ENCODE measurements at places on chromosomes 1 and 21.

GRCh38 chr1:241688940-241689368 is 36.9 kb downstream of the WDR64 start:
- no peak for DNase-seq

DNA sequence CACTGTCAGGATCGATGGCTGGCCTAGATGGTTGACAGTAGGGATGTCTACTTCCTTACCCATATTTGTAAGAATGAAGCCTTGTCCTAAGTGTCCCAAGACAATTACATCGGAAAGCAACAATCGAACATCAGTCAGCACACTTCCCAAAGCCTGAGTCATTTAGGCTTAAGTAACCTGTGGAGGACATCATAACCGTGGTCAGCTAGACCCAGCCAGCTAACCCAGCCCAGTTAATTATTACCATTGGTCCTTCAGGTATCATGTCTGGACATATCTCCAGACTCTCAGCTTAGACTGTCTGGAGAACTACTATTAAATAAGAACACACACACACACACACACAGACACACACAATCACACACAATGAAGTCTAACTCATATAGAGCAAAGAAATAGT is 264.7 kb downstream of the TRABD2B start:
- no peak for DNase-seq

- DNase-seq: no peak
These were observed 67.5 kb upstream of the ANGPTL1 start for GRCh38 chr1:178938101-178938958.

GRCh38 chr1:44327679-44328491 is 27.2 kb downstream of the ERI3 start:
- no peak for DNase-seq

GRCh38 chr1:16012590-16013219 is 5.1 kb downstream of the HSPB7 start:
- peak; percentile 52 for DNase-seq
